Activated CD4-positive, alpha-beta T cell treated with anti-CD3 and anti-CD28 coated beads, Interleukin-2, amount 10 ng/mL, durations not matched to agents 7 days and 5 days (primary cell): ENCODE measurements at places on chromosomes 13 and 19.

DNA sequence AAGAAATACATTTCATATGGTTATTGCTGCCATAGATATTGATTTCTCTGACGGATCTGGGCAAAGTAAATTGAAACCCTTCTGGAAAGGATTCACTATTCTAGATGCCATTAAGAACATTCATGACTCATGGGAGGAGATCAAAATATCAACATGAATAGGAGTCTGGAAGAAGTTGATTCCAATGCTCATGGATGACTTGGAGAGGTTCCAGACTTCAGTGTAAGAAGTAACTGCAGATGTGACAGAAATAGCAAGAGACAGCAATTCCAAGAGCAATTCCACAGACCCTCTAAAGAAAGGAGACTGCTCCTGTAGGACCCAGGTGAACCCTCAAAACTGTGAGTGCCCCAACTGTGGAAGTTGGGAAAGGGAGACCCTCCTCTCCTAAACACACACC, 30.9 kb upstream of the KCTD12 start:
- DNase-seq, result no peak

DNA sequence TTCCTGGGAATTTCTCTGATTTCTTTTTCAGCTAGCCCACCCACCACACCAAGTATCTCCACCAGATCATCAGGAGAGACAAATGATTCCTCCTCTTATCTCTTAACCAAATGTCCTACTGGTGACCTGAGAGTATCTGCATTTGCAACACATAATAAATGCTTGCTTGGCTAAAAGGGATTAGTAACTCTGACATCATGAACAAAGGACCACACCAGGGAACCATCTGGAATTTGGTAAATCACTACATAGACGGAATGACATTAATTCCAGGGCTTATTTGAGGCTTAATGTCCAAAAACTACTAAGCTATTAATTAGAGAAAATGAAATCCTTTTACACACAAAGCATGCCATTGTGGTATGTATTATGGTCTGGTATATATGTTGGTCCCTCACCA, 139.0 kb downstream of the RAP2A start:
- DNase-seq, result no peak

- DNase-seq, result no peak
Observed at GRCh38 chr13:62088165-62088564, 672.5 kb upstream of the PCDH20 start.

DNA sequence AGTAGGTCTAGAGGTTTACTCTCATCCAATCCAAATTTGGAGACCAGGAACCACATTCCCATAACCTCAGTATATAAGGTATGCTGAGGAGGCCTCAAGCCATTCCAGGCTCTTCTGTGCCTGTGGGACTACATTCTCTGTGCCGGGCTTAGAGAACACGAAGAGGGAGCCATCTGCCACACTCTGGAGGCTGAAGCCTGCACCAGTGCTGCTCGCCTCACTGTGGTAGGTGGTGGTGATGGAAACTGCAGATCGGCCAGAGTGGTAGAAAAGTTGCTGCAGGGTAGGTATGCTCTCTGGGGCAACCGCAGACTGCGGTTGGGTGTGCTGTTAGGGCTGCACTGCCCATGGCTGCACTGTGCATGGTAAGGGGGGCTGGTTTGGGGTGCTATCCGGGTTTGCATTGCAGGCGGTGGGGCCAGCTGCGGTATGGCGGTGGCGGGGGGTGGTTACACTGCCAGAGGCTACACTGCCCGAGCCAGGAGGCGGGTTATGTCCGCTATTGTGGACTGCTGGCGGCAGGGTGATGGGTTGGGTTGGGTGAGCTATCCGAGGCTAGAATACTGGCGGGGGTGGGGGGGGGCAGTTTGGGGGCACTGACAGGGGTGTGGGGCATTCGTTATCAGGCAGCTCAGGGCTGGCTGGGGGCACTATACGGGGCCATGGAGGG, 145.0 kb downstream of the TNFRSF19 start:
- no peak for DNase-seq

- DNase-seq, result no peak
Observed at GRCh38 chr13:34627509-34628208, 314.4 kb upstream of the NBEA start.

DNA sequence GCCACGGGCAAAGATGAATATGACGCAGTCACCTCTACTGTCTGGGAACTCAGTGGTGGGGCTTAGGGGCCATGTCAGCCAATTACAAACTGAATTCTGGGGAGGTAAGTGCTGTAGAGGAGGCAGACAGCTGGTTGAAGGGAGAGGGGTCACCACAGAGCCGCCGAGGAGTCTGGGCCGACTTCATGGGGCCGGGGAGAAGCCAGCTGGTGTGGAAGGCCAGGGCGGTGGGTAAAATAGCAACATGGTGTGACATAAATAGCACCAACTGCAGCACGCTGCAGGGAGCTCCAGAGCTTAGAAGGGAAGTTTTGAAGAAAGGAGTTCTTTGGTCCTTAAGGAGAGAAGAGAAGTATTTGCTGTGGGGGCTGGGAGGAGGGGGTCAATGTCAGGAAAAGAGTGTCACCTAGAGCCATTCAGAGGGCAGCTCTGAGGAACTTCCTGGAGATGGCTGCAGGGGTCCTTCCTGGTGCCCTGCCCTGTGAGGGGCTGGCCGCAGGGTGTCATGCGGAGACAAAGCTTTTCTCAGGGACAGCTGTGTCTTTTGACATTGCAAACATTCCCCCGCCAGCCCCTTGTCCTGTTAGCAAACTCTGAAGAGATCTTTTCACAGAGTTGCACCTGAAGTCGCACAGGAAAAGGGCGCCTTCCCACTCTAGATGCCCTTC, 6.4 kb downstream of the METTL21C start:
- DNase-seq, result no peak

DNA sequence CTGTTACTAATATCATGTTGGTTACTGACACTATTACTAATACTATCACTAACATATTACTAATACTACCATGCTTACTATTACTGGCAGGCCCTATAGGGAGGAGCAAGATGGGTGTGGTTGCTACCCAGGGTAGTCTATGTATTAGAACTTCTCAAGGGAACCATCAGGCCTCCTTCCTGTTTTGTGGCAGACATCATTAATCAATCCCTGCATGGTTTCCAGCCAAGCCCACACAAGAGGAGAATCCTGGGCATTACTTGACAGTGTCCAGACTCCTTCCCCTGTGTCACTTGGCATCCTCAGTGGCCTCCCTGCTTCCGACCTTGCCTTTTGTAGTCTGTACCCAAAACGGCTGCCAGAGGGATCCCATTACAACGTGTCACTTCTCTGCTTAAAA, 8.9 kb downstream of the HAS1 start:
- no peak for DNase-seq

GRCh38 chr13:109130093-109130835, 500.9 kb downstream of the MYO16 start:
- DNase-seq, result no peak

GRCh38 chr19:33665776-33666595, 44.2 kb downstream of the CHST8 start:
- no peak for DNase-seq

DNA sequence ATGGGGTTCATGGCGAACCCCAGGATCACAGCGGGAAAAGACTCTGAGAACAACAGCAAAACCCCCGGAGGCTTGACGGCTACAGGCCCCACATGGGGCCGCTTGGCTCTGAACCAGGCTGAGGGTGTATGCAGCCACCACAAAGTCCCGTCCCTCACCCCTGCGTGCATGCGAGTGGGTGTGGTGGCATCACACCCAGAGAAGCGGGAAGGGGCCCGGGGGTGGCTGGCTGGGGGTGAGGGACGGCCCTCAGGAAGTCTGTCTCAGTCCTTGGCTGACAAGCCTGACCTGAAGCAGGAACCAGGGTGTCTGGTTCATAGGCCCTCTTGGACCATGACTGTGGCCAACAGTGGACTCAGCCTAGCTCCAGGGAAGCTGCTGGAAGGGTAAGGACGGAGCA, 34.2 kb downstream of the CEBPG start:
- no peak for DNase-seq

GRCh38 chr13:109862627-109863026, 76.2 kb upstream of the IRS2 start:
- no peak for DNase-seq

DNA sequence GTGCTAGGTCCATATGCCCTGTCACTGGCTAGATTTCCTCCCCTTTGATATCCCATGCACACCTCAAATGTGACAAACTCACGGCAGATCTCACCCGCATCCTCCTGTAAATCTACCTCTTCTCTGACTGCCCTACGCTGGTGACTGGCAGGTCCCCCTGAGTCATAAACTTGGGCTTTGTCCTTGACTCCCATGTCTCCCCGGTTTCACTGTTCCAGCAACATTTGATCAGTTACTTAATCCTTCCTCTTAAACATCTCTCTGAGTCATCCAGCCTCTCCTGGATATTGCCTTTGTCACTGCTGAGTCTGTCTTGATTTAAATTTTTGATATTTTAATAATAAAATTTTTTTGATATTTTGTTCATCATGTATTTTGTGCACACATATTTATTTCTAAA, 26.5 kb downstream of the FAM216B start:
- DNase-seq, result no peak

DNA sequence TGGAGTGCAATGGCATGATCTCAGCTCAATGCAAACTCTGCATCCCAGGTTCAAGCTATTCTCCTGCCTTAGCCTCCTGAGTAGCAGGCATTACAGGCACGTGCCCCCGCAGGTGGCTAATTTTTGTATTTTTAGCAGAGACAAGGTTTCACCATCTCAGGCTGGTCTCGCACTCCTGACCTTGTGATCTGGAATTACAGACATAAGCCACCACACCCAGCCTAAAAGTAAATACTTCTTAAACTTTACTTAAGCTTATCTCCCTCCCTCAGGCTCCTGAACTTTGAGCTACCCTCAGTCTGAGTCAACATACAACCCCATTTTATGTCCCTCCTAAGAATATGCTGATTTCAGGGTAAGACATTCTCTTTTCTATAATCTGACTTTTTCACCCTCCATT, 66.1 kb downstream of the ZNF486 start:
- DNase-seq, result no peak

DNA sequence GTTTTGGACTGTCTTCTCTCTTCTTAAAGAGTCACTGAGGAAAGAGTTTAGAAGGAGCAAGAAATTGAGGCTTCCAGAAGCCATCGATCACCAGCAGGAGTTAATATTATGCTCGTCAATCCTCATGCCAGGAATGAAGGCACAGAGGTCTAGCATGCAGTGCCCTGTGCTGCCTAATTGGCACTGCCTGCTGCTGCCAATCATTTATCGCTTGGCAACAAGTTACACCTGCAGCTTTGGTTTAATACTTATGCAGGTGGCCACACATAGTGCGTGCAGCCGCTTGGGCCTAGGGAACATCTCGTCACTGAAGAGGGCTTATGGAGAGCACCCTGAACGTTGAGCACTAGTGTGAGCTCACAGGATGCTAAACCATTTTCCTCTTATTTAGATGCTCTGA, 2.7 kb upstream of the SOX1 start:
- DNase-seq, result no peak

- no peak for DNase-seq
Observed at GRCh38 chr13:110403315-110403714, 96.2 kb downstream of the COL4A2 start.

- no peak for DNase-seq
Observed at GRCh38 chr19:48085904-48086864, 24.4 kb downstream of the PLA2G4C start.

GRCh38 chr13:63128716-63129115, 1713.1 kb upstream of the PCDH20 start:
- DNase-seq, result no peak
